ENCODE measurements at places on chromosomes 2 and 18. TPM values are rescaled to one million over a fixed set of nuclear protein-coding genes. Genes with fewer than 3 reads are reported as not detected.

MTLN gene
- total RNA-seq, result 75.9 TPM

DNA sequence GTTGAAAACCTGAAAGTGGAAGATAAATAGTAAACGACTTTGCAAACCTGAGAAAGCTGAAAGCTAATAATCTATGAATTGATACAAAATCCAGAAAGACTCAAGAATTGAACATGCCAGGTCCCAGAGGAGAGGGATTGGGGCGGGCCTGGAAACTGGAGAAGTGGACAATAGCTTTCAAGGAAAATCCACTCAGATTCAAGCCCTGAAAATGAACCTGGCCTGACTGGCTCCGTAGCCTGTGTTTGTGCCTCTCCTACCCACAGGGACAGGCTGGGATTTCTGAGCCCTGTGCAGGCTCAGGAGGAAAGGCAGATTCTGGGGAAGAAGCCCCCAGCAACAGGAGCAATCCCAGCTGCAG, 274.8 kb upstream of the HS6ST1 start:
- DNase-seq, result no peak

- no peak for DNase-seq
Observed at GRCh38 chr18:78246050-78246449, 733.6 kb upstream of the SALL3 start.

GRCh38 chr2:122523143-122523542, 767.7 kb downstream of the TSN start:
- no peak for DNase-seq

- DNase-seq, result no peak
Observed at GRCh38 chr2:129760669-129761068, 218.8 kb upstream of the RAB6C start.

- DNase-seq, result no peak
Observed at GRCh38 chr2:213285404-213285803, 1.1 kb downstream of the SPAG16 start.

- no peak for DNase-seq
Observed at GRCh38 chr2:109430329-109430636, 183.5 kb downstream of the SEPTIN10 start.

DIS3L2 gene
- total RNA-seq, result 20.5 TPM

DNA sequence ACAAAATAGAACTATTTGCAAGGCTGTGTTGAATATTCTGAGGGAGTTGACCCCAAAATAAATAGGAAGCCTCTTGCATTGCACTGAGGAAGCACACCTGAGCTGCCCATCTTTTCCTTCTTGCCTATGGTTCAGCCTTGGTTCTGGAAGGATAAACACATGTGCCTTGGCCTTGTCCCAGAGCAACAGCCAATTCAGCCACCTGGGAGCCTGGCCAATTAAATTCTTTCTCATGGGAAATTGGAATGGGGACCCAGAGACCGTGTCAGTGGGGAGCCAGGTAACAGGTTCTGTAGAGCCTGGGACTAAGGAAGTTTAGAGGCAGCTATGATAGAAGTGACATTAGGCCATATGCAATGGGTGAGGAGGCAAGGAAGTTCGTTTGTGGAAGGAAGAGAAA, 99.6 kb downstream of the KLF7 start:
- DNase-seq, result no peak

GRCh38 chr2:7891312-7891711, 790.5 kb upstream of the ID2 start:
- no peak for DNase-seq

- no peak for DNase-seq
Observed at GRCh38 chr2:101952551-101952950, 39.2 kb upstream of the IL1R2 start.

DNA sequence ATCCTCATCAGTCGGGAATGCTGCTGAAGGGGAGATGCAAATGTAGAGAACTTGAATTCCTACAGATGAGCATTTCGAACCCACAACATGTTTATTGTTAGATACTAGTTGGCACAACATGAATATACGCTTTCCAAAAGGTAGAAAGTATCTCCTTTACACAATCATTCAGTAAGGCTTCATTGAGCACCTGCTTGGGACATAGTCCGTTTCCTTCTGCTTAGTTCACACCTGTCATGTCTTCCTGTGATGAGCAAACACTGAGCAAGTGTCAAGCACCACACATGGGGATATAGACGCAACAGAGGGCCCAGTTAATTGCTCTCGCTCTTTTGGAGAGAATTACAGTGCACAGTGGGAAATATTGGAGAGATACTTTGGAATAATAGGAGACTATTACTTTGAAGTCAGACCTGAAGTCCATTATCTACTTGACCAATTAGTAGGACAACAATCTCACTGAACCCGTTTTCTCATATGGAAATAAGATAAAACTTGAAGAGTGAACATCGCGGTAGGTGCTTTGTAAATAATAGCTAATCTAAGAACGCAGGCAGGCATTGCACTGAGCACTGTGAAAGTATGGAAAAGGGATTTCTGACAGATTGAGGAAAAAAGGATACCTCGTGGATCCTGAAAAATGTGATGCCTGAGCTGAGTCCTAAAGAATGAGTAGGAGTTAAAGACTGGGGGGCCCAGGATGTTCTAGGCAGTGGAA, 1.2 kb downstream of the CPSF3 start:
- DNase-seq, result no peak

ARHGAP15 gene
- 70.2 TPM for total RNA-seq

WDR54 gene
- total RNA-seq, result 101 TPM

DNA sequence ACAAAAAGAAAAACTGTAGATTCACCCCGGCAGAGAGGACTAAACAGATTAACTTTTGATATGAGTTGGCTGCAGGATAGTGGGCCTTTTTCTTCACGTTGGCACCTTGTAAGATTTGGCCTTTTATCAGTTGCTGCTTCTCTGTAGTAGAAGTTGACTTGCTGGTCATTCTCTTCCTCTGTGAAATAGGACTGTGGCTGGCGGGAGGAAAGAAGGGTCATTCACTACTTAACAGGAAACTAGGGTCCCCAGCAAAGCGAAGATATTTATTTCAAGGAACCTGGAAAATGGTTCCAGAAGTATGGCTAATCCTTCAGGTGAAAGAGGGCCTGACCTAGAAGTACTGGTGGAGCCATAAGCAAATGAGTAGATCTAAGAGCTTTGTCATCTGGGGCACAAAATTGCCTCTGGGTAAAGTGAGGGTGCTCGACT, 383 bp upstream of the ATP5MC3 start:
- DNase-seq, result no peak

DNA sequence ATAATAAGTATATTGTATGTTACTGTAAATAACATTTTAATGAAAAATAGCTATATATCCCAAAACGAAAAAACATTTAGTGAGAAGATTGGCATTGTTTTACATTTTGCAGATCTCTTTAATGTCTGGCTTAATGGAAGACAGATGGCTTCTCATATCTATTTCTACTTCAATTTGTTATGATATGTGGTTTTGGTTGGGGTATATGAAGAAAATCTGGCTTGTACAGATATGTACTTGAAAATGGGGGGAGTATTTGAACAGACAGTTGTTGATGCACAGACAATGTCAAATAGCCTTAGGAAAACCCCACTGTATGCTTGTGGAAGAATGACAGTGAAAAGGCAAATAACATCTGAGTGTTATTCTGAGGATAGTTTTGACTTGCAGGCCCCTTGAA, 23.6 kb upstream of the GMCL1 start:
- DNase-seq, result no peak

ST8SIA3 gene
- not detected for total RNA-seq

DNA sequence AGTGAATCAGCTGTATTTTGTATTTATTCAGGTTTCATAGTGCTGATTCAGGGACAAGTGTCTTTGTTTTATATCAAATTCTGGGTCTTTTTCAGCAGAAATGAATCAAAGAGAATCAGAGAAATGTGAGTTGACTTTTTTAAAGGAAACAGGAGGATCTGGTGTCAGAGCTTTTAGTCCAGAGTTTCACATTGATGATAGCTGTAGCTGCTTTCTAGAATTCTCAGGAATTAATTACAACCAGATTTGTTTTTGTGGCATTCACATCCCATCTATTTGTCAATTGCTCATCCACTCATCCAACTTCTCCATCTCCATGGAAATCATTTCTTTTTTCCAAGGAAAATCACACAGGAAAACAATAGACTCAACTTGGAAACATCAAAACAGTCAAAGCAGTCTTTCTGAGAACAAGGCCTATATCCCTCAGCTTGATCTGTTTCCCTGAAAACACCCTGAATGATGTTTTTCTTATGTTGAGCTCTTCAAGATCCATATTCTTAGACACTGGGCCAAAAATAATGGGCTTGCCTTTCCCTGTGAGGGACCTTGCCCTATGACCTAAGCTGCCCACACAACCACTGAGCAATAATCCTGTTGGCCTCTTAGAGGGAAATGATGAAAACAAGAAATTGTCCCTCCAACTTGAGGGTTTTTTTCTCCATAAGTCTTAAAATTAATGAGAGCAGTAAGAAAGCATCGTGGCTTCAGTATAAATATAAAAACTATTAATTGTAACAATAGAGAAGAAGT, 249.5 kb upstream of the FN1 start:
- DNase-seq, result no peak

DYNAP gene
- not detected for total RNA-seq

DNA sequence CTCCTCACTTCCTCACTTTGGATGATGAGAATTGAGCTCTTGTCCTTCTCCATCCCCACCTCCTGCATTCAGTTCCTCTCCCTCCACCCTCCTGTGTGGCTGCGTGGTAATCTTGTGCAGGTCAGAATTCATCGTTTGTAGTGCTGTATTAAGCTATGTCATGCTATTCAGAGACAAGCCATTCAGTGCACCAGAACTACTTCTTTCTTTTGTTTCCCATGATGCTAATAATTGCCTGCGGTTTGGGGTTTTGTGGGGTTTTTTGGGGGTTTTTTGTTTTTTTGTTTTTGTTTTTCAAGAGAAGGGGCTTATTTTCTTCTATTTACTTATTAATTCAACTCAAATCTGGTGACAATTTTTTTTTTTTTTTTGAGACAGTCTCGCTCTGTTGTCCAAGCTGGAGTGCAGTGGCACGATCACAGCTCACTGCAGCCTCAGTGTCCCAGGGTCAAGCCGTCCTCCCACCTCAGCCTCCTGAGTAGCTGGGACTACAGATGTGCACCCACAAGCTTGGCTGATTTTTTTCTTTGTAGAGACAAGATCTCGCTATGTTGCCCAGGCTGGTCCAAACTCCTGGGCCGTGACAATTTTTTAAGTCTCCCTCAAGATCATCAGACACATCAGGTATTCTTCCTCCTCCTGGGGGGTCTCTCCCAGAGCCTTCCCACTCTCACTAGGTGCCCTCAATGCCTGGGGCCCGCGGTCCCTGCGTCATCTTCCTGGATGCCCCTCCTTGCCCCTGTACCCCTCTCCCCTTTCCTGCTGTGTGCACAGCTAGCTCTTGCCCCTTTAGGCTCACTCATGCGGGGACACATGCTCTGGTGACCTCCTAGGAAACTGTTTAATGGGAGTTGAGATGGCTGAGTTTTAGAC, 37.8 kb downstream of the MAL start:
- DNase-seq, result no peak

IGFBP5 gene
- not detected for total RNA-seq

GRCh38 chr18:49768051-49768391, 45.3 kb downstream of the ACAA2 start:
- peak; percentile 38 for DNase-seq

IRS1 gene
- total RNA-seq, result 2.0 TPM

METTL4 gene
- total RNA-seq, result 19.6 TPM

- no peak for DNase-seq
Observed at GRCh38 chr2:57882895-57883515, 163.6 kb upstream of the VRK2 start.

Data from activated CD4-positive, alpha-beta memory T cell treated with anti-CD3 and anti-CD28 coated beads for 36 hours (primary cell).